Testis (tissue), 5 donors: ENCODE measurements at places on chromosomes 4 and X. TPM values are rescaled to one million over a fixed set of nuclear protein-coding genes. Genes with fewer than 3 reads are reported as not detected.

DNA sequence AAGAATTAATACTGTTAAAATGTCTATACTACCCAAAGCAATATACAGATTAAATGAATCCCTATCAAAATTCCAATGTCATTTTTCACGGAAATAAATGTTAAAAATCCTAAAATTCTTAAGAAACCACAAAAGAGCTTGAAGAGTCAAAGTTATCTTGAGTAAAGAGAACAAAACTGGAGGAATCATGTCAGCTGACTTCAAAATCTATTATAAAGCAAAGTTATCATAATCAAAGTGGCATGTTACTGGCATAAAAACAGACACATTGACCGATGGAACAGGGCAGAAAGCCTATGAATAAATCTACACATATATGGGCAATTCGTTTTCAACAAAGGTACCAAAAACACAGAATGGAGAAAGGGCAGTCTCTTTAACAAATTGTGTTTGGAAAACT lies 579.0 kb downstream of the INPP4B start:
- H3K4me3 ChIP-seq, result no peak overlapping the region
- no peak for DNase-seq
- H3K36me3 ChIP-seq, result no peaks in the 10 kb centered on the region
- H3K4me1 ChIP-seq, result no peaks in the 10 kb centered on the region
- H3K27ac ChIP-seq, result no peak overlapping the region

GRCh38 chr4:152564336-152564735 lies 28.4 kb upstream of the FBXW7 start:
- H3K4me3 ChIP-seq, result no peak overlapping the region
- no peak for DNase-seq
- H3K27ac ChIP-seq, result no peak overlapping the region
- no peaks in the 10 kb centered on the region for H3K36me3 ChIP-seq
- H3K27me3 ChIP-seq, result no peaks in the 10 kb centered on the region

DNA sequence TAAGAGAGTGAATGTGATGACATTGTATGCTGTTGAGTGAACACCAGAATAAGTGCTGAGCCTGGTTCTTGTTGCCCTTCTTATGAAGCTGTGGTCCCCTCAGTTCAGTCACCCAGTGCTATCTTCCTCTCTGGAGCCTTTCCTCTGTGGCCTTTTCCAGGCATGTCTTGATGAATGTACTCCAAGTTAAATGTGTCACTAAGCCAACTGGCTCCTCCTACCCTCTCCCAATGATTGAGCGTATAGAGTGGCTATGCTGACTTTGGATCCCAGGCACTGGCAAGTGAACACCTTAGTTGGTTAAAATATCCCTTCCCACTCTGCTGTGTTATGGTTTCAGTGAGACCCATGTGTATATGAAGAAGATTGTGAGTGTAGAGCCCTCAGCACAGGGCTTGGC lies 134.1 kb upstream of the MAMLD1 start:
- no peak overlapping the region for H3K27ac ChIP-seq
- no peaks in the 10 kb centered on the region for H3K4me1 ChIP-seq
- no peak for DNase-seq
- no peaks in the 10 kb centered on the region for H3K36me3 ChIP-seq
- H3K4me3 ChIP-seq, result no peak overlapping the region

Gene SSX4
- total RNA-seq, result 2.7 TPM

DNA sequence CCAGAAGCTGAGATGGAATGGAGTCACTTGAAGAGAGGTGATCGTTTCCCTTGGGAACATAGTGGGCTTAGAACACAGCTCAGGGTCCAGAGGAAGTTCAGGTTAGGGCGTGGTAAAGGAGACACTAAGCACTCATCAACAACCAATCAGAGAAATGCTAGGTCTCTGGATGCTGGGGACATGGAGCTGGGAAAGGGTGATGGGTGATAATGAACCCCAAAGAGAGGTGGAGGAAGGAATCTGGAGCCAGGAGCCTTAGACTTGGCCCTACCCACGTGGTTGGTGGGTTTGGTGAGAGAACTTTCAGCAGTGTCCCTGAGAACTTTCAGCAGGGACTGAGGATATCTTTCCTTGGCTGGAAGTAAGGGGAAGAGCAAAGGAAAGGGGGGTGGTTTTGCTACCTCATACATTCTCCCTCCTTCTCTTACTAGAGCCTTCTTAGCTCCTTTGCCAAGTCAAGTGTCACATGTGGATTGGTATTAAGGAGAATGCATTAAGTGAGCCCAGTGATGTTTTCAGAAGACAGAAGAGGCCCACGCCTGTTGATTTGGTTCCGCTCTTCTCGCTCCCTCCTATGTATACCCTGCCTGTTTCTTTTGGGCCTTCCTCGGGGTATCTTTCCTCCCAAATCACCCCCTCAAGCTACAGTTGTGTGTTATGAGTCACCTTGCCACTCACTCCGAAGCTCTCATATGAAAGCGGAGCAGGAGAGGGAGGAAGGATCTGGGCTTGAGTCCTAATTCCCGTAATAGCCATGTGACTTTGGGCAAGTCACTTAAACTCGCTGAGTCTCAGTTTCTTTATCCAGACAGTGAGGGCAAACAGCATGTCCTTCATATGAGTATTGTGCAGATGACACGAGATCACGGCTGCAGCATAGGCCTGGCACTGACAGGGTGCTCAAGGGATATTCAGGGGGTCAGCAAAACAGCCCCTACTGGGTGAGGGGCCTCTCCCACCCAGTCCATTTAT lies 63.1 kb downstream of the TSC22D3 start:
- peak; percentile 18 for DNase-seq
- no peaks in the 10 kb centered on the region for H3K27me3 ChIP-seq
- H3K4me1 ChIP-seq, result peaks cover 14% of the 10 kb centered on the region
- H3K36me3 ChIP-seq, result no peaks in the 10 kb centered on the region

DNA sequence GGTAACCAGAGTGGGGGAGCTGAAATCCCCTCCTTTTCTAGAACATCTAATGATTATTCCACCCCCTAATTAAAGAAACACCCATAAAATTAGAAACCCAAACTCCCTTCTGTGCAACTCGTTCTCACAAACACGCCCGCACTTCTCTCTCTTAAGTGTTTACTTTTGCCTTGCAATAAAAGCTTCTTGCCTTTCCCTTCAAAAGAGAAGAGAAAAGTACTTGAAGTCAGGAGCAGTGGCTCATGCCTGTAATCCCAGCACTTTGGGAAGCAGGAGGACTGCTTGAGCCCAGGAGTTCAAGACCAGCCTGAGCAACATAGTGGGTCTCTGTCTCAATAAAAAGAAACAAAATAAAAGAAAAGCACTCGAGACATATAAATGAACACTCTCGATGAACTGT lies 3.6 kb upstream of the GPR173 start:
- no peak overlapping the region for H3K27ac ChIP-seq
- no peak overlapping the region for H3K4me3 ChIP-seq
- H3K4me1 ChIP-seq, result no peaks in the 10 kb centered on the region
- H3K27me3 ChIP-seq, result no peaks in the 10 kb centered on the region

DNA sequence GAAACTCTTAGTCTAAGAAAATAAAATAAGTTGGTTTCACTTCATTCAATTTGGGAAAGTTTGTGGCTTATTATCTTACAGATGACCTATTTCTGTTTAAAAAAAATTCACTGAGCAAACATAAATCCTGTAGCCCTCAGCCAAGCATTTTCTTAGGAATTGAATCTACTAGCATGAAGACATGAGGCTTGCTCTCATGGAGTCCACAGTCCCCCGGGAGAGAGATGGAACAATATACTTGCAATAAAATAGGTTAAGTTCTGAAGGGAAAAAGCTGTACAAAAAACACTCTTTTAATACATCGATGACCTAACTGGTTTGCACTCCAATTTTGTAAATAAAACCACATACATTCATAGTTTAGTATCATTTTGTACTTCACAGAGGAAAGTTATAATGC lies 642.6 kb upstream of the FAM241A start:
- no peaks in the 10 kb centered on the region for H3K36me3 ChIP-seq
- H3K4me3 ChIP-seq, result no peak overlapping the region
- no peak for DNase-seq
- no peaks in the 10 kb centered on the region for H3K4me1 ChIP-seq
- H3K27me3 ChIP-seq, result no peaks in the 10 kb centered on the region

Gene SLC10A6
- 1.5 TPM for total RNA-seq

GRCh38 chr4:6453688-6453990 lies 18.8 kb downstream of the PPP2R2C start:
- DNase-seq, result no peak
- no peak overlapping the region for H3K4me3 ChIP-seq
- H3K36me3 ChIP-seq, result no peaks in the 10 kb centered on the region
- no peak overlapping the region for H3K27ac ChIP-seq
- H3K27me3 ChIP-seq, result no peaks in the 10 kb centered on the region
- no peaks in the 10 kb centered on the region for H3K4me1 ChIP-seq

- no peak for DNase-seq
- H3K36me3 ChIP-seq, result no peaks in the 10 kb centered on the region
- no peak overlapping the region for H3K27ac ChIP-seq
- H3K4me1 ChIP-seq, result no peaks in the 10 kb centered on the region
Observed at GRCh38 chrX:155967653-155968325, 29.7 kb upstream of the IL9R start.

Gene BTC
- 1.0 TPM for total RNA-seq

Gene TRIM61
- total RNA-seq, result 4.5 TPM

DNA sequence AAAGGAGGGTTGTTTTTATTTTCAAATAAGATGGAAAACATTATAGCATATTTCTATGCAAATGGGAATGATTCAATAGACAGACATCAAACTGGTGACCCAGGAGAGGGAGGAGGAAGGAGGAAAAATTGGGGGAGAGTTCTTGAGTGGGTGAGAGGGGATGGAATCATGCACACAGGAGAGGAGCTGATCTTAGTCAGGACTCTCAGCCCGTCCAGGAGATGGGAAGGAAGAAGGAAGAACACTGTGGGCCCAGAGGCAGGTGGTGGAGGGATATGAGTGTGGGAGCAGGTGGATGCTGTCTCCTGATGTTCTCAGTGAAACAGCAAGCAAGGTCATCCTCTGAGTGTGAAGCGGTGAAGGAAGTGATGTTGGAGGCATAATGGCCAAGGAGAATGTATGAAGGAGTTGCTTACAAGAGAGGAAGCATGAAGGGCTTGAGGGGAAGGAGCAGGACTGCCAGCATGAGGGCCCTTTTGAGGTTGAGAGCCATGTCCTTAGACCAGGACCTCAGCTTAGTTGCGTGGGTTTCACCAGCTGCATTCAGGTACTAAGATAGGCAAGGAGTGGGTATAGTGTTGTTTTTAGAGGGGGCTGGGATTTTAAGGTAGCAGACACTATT lies 161.7 kb upstream of the NAP1L5 start:
- no peaks in the 10 kb centered on the region for H3K27me3 ChIP-seq
- no peak overlapping the region for H3K4me3 ChIP-seq
- H3K4me1 ChIP-seq, result peaks cover 30% of the 10 kb centered on the region
- H3K36me3 ChIP-seq, result no peaks in the 10 kb centered on the region

- no peaks in the 10 kb centered on the region for H3K36me3 ChIP-seq
- H3K4me3 ChIP-seq, result no peak overlapping the region
- H3K4me1 ChIP-seq, result peaks cover 4% of the 10 kb centered on the region
- peak; percentile 35 for DNase-seq
- H3K27ac ChIP-seq, result no peak overlapping the region
- no peaks in the 10 kb centered on the region for H3K27me3 ChIP-seq
Observed at GRCh38 chr4:38177035-38177546, 216.9 kb downstream of the PTTG2 start.

Gene PNMA6A
- total RNA-seq, result 3.7 TPM

DNA sequence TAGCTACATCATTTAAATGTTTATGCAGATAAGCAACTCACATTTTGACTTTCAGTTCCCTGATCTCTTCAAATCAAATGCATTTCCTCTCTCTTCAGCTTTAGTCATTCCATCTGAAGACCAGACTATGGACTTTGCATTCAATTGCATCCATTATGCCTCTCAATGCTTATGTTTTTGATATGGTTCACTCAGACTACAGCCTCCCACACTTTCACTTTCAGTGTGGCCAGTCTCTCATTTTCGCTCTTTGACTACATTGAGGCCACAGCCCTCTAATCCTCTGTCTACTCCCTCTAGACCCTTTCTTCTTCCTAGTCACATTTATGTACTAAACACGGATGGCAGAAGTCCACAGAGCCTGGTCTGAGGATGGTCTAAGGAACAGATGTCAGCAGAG lies 24.5 kb upstream of the VEGFC start:
- no peak for DNase-seq
- no peak overlapping the region for H3K27ac ChIP-seq
- H3K36me3 ChIP-seq, result no peaks in the 10 kb centered on the region
- H3K27me3 ChIP-seq, result no peaks in the 10 kb centered on the region

GRCh38 chr4:7559741-7560395 lies 125.1 kb upstream of the PSAPL1 start:
- H3K27me3 ChIP-seq, result no peaks in the 10 kb centered on the region
- no peak overlapping the region for H3K4me3 ChIP-seq
- H3K36me3 ChIP-seq, result no peaks in the 10 kb centered on the region
- no peak overlapping the region for H3K27ac ChIP-seq
